ENCODE measurements at places on chromosomes 2 and 18. TPM values are rescaled to one million over a fixed set of nuclear protein-coding genes. Genes with fewer than 3 reads are reported as not detected.
A peak's percentile ranks its signal among the peaks of the same experiment; 100 is the strongest.

Gene ALLC
- 5.7 TPM for total RNA-seq

DNA sequence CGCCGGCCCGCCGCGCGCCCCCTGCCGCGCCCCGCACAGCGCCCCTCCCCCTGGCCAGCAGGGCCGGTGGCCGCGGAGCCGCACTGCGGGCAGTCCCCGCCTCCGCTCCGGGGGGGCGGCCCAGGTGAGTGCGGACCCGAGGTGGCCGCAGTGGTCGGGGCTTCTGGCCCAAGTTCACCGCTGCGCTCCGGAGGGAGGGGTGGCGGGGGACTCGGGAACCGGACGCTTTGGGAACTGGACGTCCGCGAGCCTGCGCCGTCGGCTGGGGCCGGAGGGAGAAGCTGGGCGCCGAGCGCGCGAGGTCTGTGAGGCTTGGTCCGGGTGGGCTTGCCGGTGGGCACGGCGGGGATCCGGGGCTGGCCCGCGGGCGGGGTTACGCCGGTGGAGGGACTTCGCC lies 591 bp upstream of the LDLRAD4 start:
- H3K27ac ChIP-seq: peak overlapping the region; percentile 77
- H3K4me3 ChIP-seq: peak overlapping the region; percentile 68
- DNase-seq: no peak
- no peaks in the 10 kb centered on the region for H3K27me3 ChIP-seq

- H3K4me3 ChIP-seq: peak overlapping the region; percentile 90
- peak overlapping the region; percentile 94 for H3K27ac ChIP-seq
- DNase-seq: no peak
Measured at GRCh38 chr2:190882411-190882766, 1.8 kb downstream of the GLS start.

Gene EFEMP1
- total RNA-seq: 141 TPM

- no peaks in the 10 kb centered on the region for H3K36me3 ChIP-seq
- H3K4me1 ChIP-seq: no peaks in the 10 kb centered on the region
- DNase-seq: no peak
- H3K27ac ChIP-seq: no peak overlapping the region
Measured at GRCh38 chr2:168935810-168936581, 34.9 kb downstream of the G6PC2 start.

GRCh38 chr2:120261387-120262006 lies 8.8 kb downstream of the RALB start:
- no peaks in the 10 kb centered on the region for H3K4me1 ChIP-seq
- no peaks in the 10 kb centered on the region for H3K36me3 ChIP-seq
- DNase-seq: no peak
- H3K27me3 ChIP-seq: no peaks in the 10 kb centered on the region
- H3K4me3 ChIP-seq: no peak overlapping the region

Gene FBXO15
- total RNA-seq: 4.4 TPM

DNA sequence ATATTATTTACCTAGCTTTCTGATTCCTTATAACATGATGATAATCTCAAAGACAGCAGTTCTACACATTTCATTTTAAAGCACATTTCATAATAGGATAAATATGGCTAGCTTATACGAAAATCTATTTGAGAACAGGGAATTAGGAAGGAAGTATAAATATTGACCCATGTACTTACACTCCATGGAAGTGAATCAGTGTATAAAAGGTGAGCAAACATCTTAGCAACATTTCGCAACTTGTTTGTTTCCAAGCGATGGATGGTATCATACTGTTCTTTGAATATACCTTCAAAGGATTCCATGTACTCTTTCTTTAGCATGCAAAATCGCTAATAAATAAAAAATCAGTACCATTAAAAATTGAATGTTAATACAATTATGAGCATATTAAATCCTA lies 53.1 kb downstream of the CWC22 start:
- H3K36me3 ChIP-seq: no peaks in the 10 kb centered on the region
- H3K27ac ChIP-seq: no peak overlapping the region

GRCh38 chr2:85445316-85446295 lies 27.1 kb downstream of the SH2D6 start:
- peaks cover 4% of the 10 kb centered on the region for H3K4me1 ChIP-seq
- DNase-seq: no peak
- no peak overlapping the region for H3K4me3 ChIP-seq
- peak overlapping the region; percentile 12 for H3K27ac ChIP-seq
- H3K27me3 ChIP-seq: no peaks in the 10 kb centered on the region

Data from tibial nerve (tissue), 4 donors.